ENCODE measurements at places on chromosomes 6 and 20.

DNA sequence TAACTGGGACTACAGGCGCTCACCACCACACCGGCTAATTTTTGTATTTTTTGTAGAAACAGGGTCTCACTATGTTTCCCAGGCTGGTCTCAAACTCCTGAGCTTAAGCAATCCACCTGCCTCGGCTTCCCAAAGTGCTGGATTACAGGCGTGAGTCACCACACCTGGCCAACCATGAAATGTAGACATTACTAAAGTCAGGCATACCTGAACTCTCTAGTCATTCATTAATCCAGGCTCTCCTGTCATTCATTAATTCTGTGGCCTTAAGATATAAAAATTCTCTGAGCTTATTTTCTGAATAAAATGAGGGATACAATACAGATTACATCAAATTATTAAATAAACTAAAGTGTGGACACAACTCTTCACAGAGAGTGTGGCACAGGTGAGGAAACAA, 159.7 kb downstream of the GMDS start:
- DNase-seq, result no peak

GRCh38 chr6:117917176-117917575, 10.1 kb downstream of the SLC35F1 start:
- DNase-seq, result no peak

GRCh38 chr6:29845405-29846006, 17.9 kb downstream of the HLA-G start:
- DNase-seq, result no peak

DNA sequence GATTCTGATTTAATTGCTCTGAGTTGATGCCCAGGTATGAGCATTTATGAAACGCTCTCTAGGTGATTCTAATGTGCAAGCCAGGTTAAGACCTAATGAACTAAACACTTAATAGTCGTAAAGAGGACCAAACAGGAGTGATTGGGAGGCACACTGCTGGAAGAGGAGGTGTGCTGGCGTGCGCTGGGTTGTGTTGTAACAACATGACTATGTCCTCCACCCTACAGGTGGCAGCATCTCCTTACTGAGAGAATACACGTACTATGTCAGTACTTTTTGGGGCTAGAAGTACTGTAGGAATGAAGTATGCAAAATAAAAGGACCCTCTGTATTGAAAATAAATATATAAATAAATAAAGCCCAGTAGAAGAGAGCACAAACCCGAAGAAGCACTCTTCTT, 11.9 kb downstream of the C6orf89 start:
- DNase-seq, result no peak

DNA sequence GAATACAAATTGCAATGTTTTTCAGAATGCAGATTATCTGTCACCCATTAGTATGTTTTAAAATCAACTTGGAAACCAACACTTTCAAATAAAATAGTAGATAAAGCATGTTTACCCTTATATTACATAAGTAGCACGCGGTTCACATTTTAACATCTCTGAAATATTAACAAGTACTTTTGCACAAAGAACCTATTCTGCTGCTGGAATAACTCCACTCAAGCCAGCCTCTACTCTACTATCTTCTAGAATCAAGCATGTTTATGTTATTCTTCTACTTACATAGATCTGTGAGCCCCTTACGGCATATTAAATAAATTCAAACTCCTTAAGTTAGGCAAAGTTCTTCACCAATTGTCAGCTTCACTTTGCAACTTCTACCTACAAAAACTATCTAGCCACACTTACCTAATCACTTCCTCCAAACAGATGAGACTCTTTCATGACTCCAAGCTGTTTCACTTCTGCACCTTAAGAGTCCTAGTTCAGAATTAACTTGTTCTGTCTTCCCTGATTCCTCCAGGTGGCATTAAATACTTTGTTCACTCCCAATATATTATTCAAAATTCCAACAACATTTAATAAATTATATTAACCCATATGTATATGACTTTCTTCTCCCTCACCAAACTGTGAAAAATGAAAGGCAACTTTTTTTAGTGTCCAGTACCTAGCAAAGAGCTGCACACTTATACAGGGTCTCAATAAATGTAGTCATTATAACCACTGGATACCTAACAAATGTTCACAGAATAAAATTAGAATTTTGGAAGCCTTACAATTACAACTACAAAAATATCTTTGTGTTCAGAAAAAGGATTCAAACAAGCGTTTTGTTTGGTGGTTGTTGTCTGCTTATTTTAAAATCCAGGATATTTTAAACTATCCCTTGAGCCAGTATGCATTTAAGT, 12.1 kb downstream of the CEP85L start:
- DNase-seq, result no peak

Measured in stimulated activated CD8-positive, alpha-beta memory T cell treated with anti-CD3 and anti-CD28 coated beads, Interleukin-7, amount 100 ng/mL, for 1 hour (primary cell).